COR-L47 (cell line): ENCODE measurements at places on chromosomes 6 and 20.

- DNase-seq: no peak
These were observed 28.5 kb upstream of the EPHA7 start for GRCh38 chr6:93447874-93448273.

DNA sequence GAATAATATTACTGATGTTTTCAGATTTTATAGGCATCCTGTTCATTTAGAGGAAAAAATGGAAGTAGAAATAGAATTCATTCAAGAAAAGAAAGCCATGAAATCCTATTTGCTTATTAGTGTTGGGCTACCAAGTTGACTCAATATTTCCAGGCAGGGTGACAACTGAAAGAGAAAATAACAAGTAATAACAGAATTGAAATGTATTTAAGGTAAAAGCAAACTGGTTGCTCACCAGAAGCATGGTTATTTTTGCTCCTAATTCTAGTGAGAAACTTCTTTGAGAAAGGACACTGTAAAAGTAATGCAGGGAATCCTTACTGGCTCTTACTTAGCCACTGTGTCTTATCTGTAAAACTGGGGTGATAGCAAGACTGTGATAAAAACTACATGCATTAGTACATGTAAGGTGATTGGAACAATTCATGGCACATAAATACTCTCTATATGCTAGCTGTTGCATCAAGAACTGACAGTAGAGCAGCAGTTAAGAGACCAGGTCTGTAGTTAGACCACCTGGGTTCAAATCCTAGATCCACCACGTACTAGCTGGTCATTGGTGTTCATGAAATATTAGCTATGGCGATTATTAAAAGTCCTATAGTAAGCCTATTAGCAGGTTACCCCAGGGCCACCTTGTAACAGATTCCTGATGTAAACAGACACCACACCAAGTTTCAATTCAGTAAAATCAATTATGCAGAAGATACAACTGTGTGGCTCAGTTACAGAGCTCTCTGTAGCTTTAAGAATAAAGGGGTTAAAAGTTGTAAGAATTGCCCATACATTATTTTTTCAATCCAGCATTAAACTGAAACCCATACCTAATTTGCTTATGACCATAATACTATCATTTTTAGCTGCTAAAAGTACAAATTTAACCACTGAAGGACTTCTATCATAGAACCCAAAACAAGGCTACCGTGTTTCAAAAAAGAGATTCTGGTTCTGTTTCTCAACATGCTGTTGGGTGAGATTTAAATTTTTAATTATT, 159.2 kb upstream of the COL21A1 start:
- DNase-seq: no peak

- no peak for DNase-seq
These were observed 164.5 kb downstream of the ERMARD start for GRCh38 chr6:169915769-169916550.

DNA sequence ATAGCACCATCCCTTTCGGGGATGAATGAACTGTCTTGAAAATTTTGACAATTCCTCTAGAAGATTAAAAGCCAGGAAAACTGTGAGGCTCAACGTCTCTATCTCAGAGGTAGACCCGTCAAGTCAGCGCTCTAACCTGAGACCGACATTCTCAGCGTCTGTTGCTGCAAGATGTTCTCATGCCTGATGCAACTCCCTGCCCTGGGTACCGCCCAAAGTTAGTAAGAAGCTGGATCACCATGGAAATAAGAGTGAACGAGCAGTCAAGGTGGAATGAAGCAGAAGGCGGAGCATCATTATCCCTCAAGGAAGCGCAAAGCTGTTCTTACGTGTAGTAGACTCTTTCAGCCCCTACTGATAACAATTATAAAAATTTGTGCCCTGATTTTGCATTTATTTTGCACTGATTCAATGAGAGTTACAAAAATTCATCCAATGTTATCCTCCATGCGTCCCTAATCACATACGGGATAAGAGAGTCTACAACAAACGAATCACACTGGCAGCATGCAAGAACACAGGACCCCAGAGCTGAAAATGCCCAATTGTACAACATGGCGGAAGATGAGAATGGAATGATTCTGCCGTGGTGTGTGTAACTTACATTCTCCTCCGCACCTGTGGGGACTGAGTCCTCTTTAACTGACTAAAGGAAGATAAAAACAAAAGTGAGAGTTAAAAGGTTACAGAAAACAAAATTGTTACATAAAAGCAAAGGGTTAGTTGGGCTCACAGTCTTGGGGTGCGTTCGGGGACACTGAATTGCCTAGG, 95.4 kb downstream of the BCAS1 start:
- DNase-seq: no peak

GRCh38 chr6:73888050-73888449, 192.0 kb downstream of the CD109 start:
- no peak for DNase-seq

DNA sequence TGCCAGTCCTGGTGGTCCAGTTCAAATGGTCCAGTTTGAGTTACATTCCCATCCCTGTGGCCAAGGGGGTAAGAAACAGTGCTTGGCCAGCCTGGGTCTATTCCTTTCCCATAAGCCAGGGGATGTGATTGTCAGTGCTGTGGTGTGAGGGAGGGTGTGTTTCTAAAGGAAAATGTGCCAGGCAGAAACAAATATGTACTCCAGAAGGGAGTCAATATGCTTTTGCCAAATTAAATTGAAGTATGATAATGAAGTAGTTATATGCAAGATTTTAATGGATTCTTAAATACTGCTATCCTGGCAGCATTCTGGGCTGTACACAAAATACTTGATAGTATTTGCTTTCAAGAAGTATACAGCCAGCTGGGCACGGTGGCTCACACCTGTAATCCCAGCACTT, 16.6 kb upstream of the PAQR8 start:
- DNase-seq: no peak

GRCh38 chr6:126721581-126722160, 381.8 kb downstream of the CENPW start:
- DNase-seq: no peak

GRCh38 chr20:41837669-41838224, 219.6 kb upstream of the CHD6 start:
- peak; percentile 6 for DNase-seq

DNA sequence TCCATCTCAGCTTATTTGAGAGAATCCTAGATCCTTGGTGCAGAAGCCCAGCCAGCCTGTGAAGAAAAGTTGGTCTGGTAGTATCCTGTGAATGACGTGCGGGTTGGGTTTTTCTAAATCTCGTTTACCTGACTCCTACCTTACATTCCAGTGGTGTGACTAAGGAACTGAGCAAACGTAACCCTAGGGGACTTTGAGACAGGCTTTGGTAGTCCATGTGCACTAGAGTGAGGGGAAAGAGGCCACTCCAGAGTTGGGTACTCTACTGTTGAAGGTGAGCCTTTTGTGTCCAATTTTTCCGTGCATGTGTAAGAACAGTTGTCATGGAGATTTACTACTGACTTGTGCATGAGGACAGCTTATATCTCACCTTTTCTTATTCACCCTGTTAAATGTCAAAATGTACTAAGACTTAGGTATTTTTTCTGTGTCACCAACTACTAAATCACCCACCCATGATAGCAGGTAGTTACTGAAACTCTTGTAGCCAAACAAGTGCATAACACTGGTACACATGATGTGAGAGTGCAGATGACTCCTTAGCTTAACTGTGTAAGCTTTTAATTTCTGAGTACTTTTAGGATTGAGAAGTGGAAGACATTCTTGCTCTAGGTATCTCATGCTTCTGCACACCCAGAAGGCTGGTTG, 26.3 kb upstream of the PLCG1 start:
- no peak for DNase-seq

GRCh38 chr20:43271980-43272379, 82.3 kb upstream of the PTPRT start:
- DNase-seq: no peak
